ENCODE measurements at places on chromosomes 5 and 9. TPM values are rescaled to one million over a fixed set of nuclear protein-coding genes. Genes with fewer than 3 reads are reported as not detected.

Gene FRRS1L
- polyA plus RNA-seq: 0.84 TPM

Gene C5orf22
- polyA plus RNA-seq: 15.6 TPM

Gene IRX1
- 0.29 TPM for polyA plus RNA-seq

Gene TMEM215
- 0.43 TPM for polyA plus RNA-seq

Gene CCL27
- polyA plus RNA-seq: 0.65 TPM

Gene CCDC192
- 0.87 TPM for polyA plus RNA-seq
